ENCODE measurements at places on chromosomes 11 and 22.

DNA sequence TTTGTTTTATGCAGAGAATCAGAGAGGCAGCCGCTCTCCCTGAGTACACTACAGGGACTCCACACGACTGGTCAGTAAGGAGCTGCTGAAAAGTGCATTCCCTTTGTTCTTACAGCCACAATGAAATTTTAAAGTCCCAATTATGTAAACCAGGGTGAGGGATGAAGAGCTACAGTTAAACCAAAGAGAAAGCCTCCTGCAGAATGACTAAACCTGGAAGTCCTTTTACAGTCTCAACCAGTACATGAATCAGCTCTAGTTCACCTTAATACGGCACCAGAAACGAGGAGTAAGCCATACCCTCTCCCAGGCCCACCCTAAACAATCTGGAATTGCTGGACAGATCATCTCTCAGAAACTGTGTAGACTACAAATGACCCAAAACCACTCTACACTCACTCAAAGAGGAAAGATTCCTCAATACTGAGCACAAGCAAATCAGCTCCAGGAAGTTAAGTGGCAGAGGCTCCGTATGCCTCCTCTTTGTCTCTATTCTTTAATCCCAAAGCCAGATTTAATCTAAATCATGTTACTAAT is 113.1 kb downstream of the RBFOX2 start:
- peak; percentile 31 for DNase-seq

- DNase-seq, result no peak
These were observed at the start of gene MN1 for GRCh38 chr22:27801616-27802345. Gene MN1 (minus strand): TSS chr22:27801756. CDS start chr22:27800543, 1,213 bp downstream.

DNA sequence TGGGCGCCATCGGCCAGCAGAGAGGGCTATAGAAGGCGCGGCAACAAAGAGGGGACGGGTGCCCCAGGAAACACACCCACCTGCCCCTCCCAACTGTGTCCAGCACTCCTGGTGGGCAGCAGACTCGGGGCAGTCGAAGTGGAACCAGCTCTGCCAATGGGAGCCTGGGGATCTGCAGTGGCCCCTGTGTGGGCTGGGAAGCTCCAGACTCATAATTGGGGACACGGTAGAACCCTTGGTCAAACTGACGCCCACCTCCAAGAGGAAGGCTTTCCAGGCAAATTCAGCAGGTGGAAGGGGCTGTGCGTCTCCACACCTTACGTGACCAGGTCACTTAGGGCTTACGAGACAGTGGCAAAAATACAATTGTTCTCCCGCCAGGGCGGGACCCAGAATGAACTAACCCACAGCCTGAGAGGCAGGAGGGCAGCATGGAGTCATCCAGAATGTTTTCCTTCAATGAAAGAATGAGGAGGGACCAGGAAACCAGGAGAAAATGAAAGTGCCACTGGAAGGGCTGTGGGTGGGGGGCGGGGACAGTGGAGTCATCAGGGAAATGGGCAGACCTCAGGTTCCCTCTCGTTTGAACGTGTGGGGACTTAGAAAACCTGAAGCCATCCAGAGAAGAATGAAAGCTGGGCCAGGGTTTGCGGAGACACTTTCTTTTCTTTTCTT is 53.2 kb upstream of the SHANK2 start:
- DNase-seq, result no peak

DNA sequence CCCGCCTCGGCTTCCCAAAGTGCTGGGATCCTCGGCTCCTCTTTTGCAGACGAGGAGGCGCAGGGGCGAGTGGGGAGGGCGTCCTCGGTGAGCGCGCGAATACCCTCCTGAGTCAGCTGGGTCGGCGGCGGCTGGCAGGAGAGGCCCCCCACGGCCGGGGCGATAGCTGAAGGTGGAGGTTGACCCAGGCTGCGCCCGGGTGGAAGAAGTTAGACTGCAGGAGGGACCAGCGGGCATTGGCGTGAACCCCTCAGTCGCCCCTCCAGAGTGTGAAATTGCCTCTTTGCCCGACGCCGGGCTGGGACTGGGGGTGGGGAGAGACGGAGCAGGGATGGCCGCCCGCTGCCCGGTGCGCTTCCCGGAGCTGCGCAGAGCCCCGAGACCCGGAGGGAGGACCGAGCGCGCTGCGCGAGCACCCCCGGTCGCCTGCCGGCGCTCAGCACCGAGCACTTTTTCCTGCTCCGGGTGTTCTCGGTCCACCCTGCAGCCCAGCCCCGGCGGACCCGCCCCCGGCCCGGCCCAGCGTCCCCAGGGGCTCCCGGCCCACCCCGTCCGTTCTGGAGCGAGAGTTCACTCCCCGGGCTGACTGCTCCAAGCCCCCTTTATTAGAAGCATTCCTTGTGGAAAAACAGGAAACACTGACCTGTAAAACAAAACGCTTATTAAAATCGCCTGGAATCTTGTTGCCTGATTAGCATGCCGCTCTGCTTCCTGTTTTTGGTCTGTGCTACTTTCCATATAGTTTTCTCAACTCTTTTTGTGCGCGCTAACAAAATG is 13.7 kb upstream of the CPT1A start:
- DNase-seq, result no peak

GRCh38 chr11:18721561-18722292 is 4.3 kb downstream of the IGSF22 start:
- DNase-seq, result peak; percentile 26

- DNase-seq, result no peak
These were observed 737 bp downstream of the RBM4 start for GRCh38 chr11:66639066-66639813.

Data from NCI-H1092 (cell line).